ENCODE measurements at places on chromosomes 13 and 19.

DNA sequence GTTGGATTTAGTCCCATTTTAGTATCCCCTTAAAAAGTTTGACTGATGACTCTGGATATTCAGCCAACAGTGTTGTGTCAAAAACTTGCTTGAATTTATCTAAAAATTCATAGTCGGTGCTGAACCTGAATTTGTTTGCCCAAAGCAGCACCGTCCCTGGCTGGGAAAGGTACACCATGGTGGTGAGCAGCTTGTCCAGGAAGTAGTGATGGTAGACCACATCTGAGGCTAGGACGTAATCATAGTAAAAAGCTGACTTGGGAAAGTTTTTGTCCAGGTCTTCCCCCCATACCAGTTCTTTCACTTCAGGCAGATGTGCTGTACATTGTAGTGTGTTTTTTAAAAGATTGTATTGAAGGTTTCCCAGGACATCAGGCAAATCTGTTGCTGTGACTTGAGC lies 8.8 kb downstream of the METTL21C start:
- no peak for DNase-seq

DNA sequence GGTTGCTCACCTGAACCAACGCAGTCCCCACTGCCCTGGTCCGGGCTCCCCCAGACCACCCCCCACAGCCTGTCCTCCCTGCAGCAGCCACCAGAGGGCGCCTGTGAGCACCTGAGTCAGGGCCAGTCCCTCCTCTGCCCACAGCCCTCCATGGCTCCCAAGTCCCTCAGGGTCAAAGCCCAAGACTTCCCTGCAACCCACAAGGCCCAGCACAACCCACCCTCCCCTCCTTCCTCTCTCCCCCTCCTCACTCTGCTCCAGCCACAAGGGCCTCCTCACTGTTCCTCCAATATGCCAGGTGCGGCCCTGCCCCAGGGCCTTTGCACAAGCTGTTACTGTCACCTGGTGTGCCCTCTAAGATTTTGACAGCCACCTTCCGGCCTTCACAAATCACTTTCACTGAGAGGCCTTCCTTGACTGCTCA lies 10.9 kb downstream of the GNA15 start:
- DNase-seq = no peak

GRCh38 chr19:10604460-10604980 lies 17.4 kb upstream of the AP1M2 start:
- DNase-seq = no peak

GRCh38 chr19:15115080-15115479 lies 7.9 kb downstream of the SYDE1 start:
- no peak for DNase-seq

DNA sequence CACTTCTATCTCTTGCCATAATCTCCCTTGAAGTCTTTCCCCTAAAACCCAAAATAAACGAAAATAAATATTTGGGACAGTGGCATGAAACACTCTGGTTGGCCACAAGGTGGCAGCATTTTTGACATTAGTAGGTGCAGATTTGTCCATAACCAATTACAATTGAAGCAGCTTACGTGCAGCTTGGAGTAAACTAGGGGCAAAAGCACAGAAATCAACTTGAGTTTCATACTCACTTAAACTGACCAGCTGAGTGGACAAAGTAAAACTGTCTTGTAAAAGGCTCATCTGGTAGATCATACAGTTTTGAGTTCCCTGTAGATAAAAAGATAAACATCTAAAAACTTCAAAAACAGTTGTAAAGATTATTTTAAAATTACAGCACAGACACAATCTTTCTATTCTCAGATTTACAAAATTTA lies 18.8 kb downstream of the PDCD5 start:
- no peak for DNase-seq

DNA sequence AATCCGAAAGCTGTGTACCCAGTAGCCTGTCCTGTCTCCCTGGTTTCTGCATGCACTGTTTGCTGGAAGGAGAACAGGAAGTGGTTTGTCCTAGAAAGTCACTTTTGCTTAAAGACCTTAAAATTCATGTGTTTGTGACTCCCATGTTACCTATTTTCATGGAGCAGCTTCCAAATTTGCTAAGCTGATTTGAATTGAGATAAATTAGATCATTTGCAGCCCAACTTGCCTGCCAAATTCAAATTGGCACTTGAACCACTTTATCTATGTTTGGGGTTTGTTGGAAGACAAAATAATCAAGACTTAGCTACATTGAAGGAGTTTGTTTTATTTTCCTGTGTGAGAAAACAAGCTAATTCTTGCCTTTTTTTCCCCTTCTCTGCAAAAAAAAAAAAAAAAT lies 532.5 kb downstream of the DIAPH3 start:
- DNase-seq = no peak

DNA sequence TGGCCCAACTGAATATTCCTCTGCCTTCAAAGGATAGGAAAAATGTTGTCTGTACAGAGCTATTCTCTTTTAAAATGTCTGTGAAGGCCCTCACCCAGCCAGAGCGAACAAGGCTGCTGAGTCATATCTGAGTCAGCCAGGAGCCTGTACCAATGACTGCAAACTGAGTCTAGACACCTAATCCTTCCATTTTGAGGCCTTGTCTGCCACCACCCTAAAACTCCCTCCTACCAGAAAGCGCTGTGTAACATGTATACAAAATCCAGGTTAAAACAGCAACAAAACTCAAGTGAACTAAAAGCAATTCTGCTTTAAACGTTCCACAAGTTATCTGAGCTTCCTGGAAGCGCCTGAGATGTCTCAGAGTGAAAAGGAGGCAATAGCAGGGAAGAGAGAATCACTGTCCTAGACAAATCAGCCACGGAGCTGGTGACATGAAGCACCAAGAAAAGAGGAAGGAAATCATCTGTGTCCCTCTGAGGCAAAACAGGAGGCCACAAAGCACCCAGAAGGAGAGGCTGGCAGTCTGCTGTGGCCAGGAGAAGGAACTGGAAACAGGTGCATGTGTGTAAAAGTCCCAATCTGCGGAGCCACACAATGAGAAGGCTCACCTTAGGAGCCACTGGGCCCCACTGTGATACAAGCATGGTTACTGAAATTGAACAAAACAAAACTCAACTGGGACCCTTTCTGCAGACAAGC lies 10.2 kb downstream of the DHRS12 start:
- no peak for DNase-seq

- DNase-seq = peak; percentile 83
These were observed 110.5 kb downstream of the KCNRG start for GRCh38 chr13:50125554-50126262.

DNA sequence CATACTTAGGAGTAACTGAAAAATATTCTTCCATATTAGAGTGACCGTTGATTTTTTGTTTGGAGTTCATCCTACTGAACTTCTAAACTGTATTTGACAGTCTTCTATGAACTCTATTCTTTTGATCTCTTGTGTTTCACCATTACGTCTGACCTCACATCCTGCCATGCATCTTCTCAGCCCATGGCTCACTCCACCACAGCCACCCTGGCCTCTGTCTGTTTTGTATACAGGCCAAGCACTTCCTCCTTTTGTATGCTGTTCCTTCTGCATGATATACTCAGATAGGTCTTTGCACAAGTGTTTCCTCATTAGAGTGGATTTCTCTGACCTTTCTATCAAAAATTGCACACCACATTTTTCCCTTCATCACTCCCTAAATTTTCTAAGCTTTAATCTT lies 119.9 kb downstream of the MAB21L1 start:
- no peak for DNase-seq

DNA sequence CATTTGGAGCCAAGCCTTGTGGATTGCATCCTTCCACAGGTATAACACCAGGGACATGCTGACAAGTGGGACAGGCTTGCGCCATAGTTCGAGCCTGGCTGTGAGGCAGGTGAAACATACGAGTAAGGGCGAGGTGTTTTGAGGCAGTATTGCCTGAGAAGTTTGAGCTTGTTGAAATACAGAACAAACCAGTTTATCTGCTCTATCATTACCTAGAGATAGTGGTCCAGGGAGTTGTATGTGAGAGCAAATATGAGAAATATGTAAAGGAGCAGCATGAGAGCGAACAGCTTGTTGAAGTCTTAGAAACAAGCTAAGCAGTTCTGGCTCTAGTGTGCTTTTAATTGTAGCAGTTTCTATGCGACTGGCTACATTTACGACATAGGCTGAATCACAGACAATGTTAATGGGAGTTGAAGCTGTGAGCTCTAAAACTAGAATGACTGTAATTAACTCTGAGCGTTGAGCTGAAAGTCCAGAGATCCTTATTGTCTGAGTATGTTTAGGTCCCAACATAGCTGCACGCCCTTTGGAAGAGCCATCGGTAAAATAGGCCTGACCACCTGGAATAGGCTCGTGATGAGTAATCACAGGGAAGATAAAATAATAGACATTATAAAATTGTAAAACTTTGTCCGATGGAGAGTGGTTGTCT lies 8.2 kb downstream of the ZNF439 start:
- DNase-seq = no peak

DNA sequence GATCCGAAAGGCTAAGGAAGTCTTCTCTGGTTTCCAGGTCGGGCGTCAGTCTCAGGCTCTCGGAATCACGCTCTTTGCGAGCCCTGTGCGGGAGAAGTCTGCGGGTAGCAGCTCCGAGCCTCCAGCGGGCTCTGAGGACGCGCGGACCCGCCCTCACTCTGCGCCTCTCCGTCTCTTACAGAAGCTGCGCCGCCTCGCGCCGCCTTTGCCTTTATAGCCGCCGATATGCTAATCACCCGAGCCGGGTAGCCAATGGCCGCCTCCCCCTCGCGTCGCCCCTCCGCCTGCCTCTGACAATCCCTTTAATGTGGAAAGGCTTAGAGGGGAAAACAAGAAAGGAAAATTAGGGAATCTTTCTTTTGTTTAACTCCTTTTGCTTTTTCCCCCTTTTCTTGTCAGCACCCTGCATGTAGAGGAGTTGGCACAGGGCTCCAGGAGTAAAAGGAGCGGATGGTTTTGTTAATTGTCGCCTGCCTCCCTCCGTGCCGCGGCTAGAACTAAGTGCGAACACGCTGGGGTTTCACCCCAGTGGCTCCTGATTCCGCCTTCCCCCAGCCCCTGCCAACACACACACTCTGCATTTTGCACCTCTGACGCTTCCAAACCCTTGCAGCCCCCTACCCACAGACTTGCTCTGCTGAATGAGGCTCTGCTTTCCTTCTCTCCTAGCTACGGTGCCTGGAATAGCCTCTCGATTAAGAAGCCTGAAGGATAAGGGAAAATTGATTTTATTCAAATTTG lies at the start of gene PCDH8:
TSS of gene PCDH8 (minus strand) at position 186 of the 741 bp plus-strand sequence. CDS start 204 bp downstream, outside the sequence.
- DNase-seq = peak; percentile 85

- no peak for DNase-seq
These were observed 4.2 kb downstream of the MPND start for GRCh38 chr19:4347521-4347920.

- no peak for DNase-seq
These were observed 100.8 kb upstream of the WASF3 start for GRCh38 chr13:26456650-26457049.

DNA sequence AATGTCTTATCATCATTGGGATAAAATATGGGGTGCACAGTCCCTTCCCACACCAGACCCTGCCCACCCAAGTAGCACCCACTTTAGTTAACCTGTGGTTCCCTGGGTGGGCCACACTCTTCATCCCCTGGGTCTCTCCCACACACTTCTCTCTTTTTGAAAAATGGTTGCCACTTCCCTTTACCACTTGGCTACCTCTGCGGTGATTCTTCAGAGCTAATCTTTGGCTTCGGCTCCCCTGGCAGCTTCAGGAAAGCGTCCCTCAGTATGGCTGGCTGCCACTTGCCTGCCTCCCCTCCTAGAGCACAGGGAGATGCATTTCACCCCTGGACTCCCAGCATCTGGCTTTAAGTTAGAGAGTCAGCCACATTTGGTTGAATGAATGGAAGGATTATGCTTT lies 18.2 kb downstream of the CCNA1 start:
- DNase-seq = no peak

- DNase-seq = no peak
These were observed 20.3 kb downstream of the SOX21 start for GRCh38 chr13:94692030-94692429.

- DNase-seq = no peak
These were observed 50.1 kb upstream of the FREM2 start for GRCh38 chr13:38636761-38637160.

DNA sequence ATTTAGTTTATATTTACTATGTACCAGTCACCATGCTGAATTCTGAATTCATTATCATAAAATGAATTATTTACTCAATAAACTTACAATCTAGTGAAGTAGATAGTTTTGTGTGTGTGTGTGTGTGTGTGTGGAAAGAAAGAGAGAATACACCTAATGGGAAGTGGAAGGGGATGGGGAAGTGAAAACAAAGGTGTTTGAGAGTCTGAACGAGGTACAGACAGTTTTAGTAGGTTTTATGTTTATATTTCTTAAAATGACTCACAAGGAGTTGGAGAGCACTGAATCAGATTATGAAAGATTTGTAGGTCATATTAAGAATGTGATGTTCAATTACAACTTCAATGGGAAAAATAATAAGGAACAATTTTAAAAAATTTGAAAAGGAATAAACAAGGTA lies 1753.0 kb downstream of the SLITRK1 start:
- DNase-seq = no peak

DNA sequence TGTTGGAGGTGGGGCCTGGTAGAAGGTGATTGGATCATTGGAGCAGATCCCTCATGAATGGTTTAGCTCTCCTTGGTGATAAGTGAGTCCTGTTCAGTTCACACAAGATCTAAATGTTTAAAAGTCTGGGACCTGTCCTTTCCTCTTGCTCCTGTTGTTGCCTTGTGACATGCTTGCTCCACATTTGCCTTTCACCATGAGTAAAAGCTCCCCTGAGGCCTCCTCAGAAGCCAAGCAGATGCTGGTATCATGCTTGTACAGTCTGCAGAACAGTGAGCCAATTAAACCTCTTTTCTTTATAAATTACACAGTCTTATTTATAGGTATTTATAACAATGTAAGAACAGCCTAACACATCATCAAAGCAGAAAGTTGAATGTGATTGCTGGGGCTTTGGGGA lies 24.2 kb upstream of the RFC3 start:
- DNase-seq = no peak

- peak; percentile 82 for DNase-seq
These were observed at the start of gene MEF2B for GRCh38 chr19:19170053-19170872. MEF2B (minus strand) TSS chr19:19170263; CDS start chr19:19150735, 19,528 bp downstream.

GRCh38 chr19:19202707-19203011 lies 555 bp downstream of the NR2C2AP start:
- no peak for DNase-seq

- DNase-seq = no peak
These were observed 3.0 kb downstream of the LENG8 start for GRCh38 chr19:54451997-54452396.

- no peak for DNase-seq
These were observed 63.8 kb downstream of the DCT start for GRCh38 chr13:94415500-94416237.

DNA sequence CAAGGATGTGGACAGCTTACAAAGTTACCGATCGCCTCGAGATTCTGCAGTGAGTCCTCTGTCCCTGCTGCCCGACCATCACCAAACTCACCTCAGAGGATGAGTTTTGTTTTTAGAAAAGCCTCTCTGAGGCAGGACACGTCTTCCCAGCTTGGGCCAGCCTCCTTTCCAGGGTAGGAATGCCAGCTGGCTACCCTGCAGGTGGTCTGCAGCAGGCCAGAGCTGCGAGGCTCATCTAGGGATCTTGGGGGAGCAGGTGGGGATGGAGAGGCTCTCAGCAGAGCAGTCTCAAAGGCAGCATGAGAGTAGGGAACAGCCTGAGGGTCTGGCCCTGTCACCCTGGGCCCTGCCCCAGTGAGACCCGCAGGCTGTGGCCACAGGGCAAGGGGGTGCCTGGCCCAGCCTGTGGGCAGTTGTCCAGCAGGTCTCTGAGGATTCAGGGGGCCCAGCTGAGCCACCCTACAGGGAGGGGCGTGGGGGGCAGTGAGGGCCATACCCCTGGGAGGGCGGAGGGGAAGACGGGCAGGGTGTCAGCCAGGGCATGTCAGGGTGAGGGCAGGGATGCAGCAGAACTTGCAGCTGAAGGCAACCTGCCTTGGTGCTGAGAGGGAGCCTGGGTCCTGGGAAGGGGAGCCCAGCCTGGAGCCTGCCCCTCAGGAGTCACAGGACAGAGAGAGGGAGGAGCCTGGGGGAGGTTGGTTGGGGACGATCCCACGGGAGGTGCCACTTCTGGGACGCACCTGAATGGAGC lies 57.3 kb upstream of the TPM4 start:
- DNase-seq = no peak

All from NCI-H2107 (cell line).